ENCODE measurements at places on chromosomes 4 and X.

- no peak for DNase-seq
These were observed 14.8 kb upstream of the PPARGC1A start for GRCh38 chr4:23904639-23905071.

DNA sequence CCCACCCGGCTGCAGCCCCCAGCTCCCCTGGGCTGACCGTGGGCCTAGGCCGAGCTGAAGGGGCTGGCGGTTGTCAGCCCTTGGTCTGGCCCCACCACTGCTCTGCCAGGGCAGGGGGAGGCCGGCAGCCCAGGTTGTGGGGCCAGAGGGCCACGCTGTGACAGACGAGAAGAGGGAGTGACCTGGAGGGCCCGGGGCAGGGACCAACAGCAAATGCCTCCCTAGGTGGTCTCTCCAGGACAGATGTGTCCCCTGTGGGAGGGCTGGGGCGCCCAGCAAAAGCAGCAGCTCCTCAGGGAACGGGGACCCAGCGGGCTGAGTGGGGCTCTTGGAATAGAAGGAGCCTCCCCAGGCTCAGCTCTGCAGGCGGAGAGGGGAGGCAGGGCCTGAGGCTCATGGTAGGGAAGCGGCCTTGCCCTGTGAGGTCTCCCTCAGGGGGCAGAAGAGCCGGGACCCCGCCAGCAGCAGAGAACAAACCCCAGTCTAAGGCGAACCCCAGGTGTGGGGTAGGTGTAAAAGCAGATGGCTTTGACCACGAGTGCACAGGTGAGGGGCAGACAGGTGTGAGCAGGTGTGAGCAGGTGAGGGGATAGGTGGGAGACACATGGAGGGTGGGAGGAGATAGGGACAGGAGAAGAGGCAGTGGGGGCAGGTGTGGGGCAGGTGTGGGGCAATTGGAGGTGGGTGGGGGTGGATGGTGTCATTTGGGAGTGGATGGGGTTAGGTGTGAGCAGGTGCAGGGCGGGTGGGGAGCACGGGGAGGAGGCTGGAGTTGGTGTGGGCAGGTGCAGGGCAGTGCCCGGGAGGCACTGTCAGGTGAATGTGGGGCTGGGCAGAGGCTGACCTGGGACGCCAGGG, 34.1 kb upstream of the SPON2 start:
- no peak for DNase-seq

- DNase-seq, result no peak
These were observed 162.7 kb downstream of the PPP3CA start for GRCh38 chr4:101184668-101185067.

GRCh38 chr4:127446427-127446885, 186.3 kb upstream of the INTU start:
- DNase-seq, result no peak

DNA sequence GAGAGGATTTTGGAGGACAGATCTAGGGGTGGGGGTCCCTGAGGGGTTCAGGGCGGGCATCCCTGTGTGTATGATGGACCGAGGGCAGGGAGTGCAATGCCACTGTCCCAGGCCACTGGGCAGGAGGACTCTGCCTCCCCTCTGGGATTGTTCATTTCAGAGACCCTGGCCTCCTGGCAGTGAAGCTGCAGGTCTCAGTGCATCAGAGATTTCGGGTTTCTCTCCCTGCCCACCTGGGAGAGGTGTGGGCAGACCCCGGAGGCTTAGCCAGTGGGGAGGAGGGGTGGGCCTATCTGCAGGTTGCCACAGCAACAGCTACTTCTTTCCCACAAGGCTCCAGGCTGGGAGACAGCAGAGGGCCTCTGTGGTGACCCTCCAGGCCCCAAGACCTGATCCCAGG, 80.1 kb upstream of the LRPAP1 start:
- no peak for DNase-seq

DNA sequence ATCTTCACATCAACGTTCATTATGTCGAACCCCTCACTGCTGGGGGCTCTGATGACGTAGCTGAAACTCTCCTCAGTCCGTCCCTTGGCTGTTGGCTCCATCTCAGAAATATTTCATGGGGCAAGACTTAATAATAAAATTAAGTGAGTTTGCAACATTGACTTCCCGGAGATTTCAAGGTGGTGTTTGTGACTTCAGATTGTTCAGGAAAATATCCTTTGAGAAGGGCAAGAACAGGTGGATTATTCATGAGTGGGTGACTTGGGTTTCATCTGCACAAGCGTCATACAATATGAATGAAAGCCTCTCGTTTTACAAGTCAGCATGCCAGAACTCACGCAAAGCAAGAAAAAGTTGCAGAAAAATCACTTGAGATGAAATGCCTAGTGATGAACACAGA, at the start of gene C4orf50:
TSS of gene C4orf50 (minus strand) at position 101 of the 400 bp plus-strand sequence.
- no peak for DNase-seq

GRCh38 chrX:104084534-104085277, 8.7 kb upstream of the TMSB15C start:
- DNase-seq, result no peak

DNA sequence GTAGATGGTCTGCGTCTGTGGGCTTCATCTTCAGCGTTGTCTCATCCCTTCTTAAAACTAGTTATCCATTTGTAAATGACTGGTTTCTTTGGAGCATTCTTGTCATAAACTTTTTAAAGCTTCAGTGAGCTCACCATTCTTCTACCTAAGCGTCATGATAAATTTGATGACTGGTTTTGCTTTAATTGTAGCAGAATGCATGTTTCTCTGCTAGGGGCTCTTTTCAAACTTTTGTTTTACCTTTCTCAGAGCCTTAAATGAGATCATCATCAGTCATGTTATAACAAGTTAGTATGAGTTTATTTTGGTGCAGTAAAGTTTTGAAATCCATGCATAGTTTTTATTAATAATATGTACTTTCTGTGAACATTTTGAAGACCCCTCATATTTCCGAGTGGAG, 6.3 kb upstream of the ADGRL3 start:
- no peak for DNase-seq

GRCh38 chr4:26386386-26386785, 65.6 kb downstream of the RBPJ start:
- DNase-seq, result no peak
